ENCODE measurements at places on chromosomes 6 and 20. TPM values are rescaled to one million over a fixed set of nuclear protein-coding genes. Genes with fewer than 3 reads are reported as not detected.

GRCh38 chr6:110560239-110561007, 84.0 kb upstream of the SLC22A16 start:
- DNase-seq: no peak

DNA sequence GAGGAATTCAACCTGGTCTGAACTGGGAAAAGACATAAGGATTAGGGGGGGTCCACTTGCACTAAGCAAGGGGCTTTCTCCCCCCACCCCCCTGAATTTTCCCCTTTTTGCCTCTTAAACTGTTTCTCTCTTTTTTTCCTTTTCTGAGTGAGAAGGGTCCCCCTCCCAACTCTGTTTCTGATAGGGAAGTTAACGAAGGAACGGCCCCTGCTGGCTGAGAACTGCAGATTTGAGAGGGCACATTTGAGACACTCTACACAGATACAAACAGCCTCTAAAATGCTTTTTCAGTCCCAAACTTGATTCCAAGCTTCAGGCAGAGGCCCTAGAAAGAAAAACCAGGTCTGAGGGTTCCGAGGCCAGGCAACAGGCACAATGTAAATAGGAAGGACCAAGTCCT, 91.7 kb downstream of the JARID2 start:
- DNase-seq: no peak

- no peak for DNase-seq
Measured at GRCh38 chr6:6865611-6866010, 242.2 kb upstream of the RREB1 start.

- DNase-seq: no peak
Measured at GRCh38 chr6:41347378-41348050, 12.1 kb downstream of the NCR2 start.

DNA sequence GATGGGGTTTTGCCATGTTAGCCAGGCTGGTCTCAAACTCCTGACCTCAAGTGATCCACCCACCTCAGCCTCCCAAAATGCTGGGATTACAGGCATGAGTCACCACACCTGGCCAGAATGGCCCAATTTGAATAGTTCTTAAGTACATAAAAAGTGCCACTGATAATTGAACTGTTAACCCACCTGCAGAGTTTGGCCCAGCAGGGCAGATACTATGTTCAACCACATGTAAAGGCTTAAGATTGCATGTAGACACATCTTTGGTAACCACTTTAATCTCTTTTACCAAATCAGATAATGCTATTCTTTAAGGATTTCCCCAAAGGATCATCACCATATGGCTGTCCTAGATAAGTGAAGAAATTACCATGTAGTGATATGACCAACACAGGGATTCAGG, 21.3 kb upstream of the SGK1 start:
- no peak for DNase-seq

- DNase-seq: no peak
Measured at GRCh38 chr6:105482227-105482844, 79.5 kb upstream of the PREP start.

- DNase-seq: no peak
Measured at GRCh38 chr6:20416567-20417345, 15.1 kb downstream of the E2F3 start.

- DNase-seq: peak; percentile 61
Measured at GRCh38 chr6:70663881-70664466, 3.7 kb upstream of the SMAP1 start.

GRCh38 chr6:47733879-47734558, 35.6 kb downstream of the ADGRF4 start:
- DNase-seq: no peak

DNA sequence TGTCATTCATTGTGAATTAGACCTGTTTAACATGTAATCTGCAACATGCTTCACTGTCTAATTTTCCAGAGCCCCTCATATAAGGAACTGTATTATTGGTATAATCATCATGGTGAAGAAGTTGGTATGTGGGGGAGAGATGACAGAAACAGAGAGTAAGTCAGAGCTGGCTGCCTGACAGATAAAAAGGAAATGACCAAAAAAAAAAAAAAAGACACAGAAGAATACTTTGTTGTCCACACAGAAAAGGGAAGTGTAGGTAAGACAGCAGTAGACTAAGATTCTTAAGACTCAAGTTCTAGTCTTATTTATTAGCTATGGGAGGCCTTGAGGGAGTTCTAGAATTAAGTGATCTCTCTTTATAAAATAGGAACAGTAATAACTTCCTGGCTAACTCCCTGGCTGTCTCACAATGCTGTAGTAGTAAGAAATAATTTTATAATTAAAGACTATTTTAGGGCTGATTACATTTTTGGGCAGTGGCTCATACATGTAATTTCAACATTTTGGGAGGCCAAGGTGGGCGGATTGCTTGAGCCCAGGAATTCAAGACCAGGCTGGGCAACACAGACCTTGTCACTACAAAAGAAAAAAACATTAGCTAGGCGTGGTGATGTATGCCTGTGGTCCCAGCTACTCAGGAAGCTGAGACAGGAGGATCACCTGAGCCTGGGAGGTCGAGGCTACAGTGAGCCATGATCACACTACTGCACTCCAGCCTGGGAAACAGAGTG, 102.5 kb downstream of the PRL start:
- no peak for DNase-seq

DNA sequence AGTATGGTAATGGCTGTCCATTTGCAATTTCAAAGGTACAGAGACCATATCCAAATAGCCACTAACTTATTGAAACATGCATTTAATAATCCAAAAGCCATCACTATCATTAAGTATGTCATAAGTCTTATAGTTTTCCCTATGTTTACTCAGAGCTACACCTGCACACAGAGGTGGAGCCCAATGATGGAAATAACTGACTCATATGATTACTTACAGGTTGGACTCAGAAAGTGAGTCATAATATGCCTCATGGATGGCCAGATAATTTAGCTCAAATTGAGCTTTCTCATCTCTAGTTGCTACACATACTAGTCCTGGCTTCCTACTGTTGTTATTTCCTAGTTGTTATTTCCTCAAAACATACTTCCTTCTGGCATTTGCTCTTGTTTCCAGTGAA, 104.4 kb upstream of the KHDRBS2 start:
- DNase-seq: no peak

DNA sequence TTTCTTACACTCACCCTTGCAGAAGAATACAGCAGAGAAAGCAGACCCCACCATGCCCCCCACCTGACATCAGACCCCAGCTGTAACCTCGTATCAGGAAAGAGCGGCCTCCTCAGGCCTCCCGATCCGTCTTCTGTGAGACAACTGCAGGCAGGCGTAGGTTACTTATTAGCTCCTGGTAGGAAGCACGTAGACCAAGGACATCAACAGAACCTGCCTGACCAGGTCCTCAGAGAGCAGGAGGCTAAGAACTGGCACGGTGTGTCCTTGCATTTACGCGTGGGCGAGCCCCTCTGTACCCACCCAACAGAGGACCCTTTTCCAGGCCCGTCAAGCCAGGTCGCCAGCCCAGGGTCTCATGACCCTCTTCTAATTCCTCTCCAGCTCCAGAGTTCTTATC, 51.0 kb downstream of the ABHD12 start:
- DNase-seq: no peak

GRCh38 chr6:36897609-36898008, 11.9 kb downstream of the C6orf89 start:
- no peak for DNase-seq

DNA sequence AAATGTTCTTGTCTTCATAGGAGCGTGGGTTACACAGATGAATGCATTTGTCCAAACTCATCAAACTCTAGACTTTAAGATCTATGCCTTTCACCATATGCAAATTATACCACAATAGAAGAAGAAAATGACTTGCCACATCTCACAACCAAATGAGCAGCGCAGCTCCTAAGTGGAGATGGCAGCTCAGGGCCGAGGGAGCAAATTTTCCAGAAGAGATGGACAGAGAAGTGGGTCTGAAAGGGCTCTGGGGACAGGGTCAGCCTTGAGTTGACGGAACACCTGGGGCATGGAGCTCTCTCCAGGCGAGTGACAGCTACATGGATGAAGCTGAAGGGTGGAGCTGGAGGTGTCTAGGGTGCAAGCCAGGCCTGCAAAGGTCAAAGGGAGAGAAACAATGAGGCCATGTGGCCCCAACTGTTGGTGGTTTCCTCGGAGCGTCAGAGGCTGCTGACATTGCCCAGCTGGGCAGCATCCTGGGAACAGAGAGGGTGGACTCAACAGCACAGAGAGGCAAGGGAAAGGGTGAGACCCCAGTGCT, 228.3 kb downstream of the NRN1 start:
- DNase-seq: no peak

- DNase-seq: no peak
Measured at GRCh38 chr6:130282234-130282995, 59.7 kb upstream of the SAMD3 start.

DNA sequence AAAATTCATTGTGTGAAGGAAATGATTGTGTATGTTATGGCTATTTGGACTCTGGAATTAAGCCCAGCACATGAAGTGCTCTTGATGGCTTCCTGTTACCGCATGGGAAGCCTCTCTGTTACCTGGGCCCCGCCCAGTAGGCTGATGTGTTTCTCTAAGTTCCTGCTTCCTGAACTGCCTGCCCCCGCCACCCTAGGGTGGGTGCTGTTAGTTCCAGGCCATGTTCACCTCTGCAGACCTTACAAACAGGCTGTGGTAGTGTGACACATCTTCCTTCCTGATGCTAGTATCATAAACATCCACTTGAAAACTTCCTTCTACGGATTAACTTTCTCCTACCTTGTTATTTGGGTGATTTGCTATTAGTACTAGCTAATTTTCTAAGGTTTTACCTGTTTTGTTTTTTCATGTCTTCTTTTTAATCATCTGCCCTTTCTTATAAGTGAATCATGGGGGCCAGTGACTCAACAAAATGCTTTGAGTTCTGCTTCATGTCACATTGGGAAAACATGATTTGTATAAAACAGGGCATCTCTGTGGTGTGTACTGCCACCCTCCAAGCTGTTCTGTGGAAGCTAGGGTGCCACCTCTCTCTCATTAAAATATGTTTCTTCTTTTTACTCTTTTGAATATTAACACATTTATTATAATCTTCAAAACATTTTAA, 40.6 kb downstream of the SH3BGRL2 start:
- no peak for DNase-seq

- no peak for DNase-seq
Measured at GRCh38 chr6:163226181-163226835, 188.2 kb upstream of the QKI start.

DNA sequence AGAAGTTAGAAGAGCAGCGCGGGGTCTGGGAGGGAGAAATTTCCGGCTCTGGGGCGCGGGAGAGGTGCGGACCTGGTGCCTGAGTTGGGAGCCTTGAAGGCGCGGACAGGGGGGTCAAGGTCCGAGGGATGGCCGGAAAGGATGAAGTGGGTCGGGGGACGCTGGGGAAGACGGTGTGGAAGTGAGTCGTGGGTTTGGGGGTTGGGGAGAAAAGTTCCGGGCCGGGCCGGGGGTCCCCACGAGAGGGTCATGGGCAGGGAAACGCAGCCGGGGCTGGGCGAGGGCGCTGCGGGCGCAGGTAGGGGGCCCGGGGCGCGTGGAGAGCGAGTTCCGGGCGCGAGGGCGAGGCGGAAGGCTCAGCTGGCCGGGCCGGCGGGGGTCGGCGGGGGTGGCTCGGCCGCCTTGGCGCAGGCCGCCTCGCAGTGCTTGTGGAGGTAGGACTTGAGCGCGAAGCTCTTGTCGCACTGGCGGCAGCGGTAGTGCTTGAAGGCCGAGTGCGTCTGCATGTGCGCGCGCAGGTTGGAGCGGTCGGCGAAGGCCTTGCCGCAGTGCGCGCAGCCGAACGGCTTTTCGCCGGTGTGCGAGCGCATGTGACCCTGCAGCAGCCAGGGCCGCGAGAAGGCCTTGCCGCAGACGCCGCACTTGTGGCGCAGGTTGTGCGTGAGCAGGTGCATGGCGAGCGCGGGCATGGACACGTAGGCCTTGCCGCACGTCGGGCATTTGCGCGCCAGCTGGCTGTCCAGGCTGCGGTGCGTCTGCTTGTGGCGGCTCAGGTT, 10.5 kb upstream of the SRXN1 start:
- no peak for DNase-seq

COX4I2 gene
- 1.8 TPM for total RNA-seq

BPIFB1 gene
- total RNA-seq: not detected

ARHGAP18 gene
- total RNA-seq: 5.2 TPM

NNAT gene
- 101 TPM for total RNA-seq

TASP1 gene
- total RNA-seq: 23.7 TPM
